ENCODE measurements at places on chromosomes 12 and 14. TPM values are rescaled to one million over a fixed set of nuclear protein-coding genes. Genes with fewer than 3 reads are reported as not detected.

DNA sequence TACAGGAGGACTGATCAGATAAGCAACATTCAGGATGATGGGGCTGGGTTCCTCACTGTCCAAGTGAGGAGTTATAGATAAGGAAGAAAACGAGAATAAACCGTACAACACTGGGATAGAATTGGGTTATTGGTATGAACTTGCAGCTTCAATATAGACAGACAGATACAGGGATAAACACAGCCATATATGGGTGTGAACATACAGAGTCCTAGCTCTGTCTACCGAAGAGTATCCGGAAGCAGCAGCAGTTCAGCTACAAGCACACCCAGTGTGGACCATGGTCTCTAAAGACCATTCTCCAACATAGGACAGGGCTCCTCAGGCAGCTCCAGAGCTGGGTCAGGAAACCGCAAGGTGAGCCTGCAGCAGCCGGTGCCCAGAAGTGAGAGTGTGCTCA, 40.8 kb downstream of the CDC42BPB start:
- DNase-seq: no peak

GRCh38 chr12:2826721-2827515, 7.9 kb downstream of the NRIP2 start:
- DNase-seq: no peak

- no peak for DNase-seq
Observed at GRCh38 chr14:77158882-77159255, 17.3 kb upstream of the ZDHHC22 start.

GRCh38 chr12:102376181-102376747, 104.1 kb downstream of the IGF1 start:
- no peak for DNase-seq

- DNase-seq: no peak
Observed at GRCh38 chr12:72074065-72074464, 135.4 kb downstream of the TPH2 start.

DNA sequence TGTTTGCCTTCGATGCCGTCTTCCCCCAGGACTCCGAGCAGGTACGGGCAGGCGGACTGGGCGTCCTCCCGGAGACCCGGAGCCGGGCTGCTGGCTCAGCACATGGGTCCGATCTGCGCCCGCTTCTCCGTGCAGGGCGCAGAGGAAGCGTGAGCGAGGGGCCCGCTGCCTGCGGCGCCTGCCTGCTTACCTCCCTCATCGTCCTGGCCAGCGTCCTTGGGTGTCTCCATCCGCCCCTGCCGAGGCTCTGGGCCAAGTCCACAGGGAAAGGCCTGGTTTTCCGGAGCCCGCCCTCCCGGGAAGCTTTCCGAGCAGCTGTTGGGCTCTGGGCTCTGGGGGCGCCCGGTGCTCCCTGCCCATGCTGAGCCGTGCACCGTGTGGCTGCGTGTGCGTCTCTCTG, 33.5 kb downstream of the KIF26A start:
- no peak for DNase-seq

DNA sequence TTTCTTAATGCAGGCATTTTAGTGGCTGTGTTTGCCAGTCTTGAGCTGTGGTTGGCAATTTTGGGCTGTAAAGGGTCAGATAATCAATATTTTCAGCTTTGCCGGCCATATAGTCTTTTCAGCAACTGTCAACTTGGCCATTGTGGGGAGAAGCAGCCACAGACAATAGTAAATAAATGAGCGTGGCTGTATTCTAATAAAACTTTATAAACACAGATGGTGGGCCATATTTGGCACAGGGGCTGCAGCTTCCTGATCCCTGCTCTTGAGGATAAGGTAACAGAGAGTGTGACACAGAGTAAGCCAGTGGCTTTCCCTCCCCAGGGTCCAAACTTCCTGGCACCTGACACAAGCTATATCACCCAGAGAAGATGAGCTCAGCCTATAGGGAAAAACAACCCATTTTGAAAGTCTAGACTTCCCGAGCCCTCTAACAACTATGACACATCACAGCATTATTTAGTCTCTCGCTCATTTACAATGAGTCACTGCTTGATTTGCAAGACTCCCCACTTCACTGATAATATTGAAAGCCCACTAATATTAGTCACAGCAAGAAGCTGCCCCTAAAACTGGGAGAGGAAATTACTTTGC, 163.1 kb upstream of the TMPO start:
- DNase-seq: no peak

DNA sequence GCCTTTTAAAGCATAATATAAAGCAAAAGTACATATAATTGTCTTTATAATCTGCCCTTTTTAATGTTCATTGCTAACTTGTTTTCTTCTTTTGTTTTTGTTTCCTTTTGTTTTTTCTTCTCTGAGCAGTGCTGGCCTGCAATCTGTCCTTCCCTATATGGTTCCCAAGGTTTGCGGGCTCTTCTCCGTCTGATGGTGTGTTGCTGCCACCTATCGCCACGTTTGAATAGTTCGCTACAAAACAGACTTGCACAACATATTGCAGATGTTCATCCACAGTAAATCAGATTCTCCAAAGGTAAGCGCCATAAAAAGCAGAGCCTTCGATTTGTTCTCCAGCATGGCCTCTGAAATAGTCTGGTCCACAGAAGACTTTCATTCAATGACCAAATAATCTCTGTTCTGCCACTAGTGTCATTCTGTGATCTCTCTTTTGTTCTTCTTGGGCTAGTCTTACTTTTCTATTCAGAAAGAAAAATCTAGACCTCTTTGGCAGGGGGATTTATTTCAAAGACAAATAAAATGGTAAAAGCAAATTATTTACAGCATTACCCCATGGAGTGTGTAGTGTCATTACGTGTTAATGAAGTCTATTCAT, 33.5 kb downstream of the C12orf50 start:
- DNase-seq: no peak

DNA sequence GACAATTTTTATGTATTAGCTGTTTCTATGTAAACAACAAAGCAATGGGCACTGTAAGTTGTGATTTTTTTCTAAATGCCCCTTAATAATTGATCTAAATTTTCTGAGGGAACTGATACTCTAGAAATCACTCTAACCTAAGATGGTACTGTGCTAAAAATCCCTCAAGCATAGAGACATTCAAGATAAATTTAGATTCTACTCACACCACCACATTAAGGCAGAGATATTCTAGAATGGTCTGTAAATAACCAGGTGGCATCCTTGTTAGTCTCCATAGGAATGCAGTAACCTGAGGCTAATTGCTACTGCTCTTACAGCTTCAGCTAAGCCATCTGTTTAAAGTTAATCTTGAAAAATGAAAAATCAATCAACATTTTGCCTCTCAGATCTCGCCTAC, 87.3 kb downstream of the SLC41A2 start:
- no peak for DNase-seq

DNA sequence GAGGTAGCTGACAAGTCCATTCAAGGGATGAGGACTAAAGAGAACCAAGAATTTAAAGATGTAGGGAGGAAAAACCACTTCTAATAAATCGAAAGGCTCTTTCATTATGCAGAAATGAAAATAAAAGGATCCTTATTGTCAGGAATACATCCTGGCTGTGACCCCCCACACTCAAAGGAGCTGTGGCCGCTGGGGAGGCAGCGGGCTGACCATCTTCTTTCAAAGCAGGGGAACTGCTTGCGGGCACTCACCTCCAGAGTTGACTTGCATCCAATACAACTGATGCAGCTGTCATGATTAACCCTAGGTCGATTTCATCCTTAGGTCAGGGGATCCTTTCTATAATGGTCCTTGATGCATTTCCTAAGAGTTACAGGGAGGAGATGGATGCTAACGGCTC, 35.3 kb downstream of the TRAFD1 start:
- no peak for DNase-seq

- DNase-seq: no peak
Observed at GRCh38 chr12:68225576-68226476, at the start of gene IL26. IL26 (minus strand) TSS chr12:68225810; CDS start chr12:68225756, 54 bp downstream.

DNA sequence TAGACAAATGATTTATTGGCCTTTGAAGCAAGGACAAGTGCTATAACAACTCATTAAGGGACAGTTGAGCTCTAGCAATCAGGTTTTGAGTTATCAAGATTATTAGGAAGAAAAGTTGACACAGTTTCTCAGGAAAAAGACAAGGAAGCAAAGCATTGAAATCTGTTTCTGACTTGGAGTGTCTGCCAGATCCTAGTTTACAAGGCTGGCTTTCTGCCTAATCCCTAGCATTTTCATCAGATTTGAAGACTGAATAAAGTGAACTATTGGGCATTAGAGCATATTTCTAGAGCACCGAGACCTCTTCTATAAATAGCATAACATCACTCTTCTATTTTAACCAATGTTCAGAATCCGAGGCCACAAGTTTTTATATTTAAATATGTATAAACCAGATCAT, 7.0 kb downstream of the SYT1 start:
- no peak for DNase-seq

DNA sequence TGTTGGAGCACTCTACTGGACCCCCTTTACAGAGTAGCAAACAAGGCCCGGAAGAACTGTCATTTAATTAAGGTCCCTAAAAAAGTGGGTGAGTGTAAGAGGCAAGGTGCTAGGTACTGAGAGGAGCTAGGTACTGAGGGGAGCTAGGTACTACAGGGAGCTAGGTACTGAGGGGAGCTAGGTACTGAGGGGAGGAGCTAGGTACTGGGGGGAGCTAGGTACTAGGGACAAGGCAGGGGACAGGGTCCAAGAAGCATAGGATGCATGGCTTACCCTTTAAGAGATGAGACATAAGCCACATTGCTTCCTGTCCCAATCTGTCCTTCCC, 4.9 kb downstream of the KRT5 start:
- no peak for DNase-seq

GRCh38 chr14:77782202-77782601, 17.7 kb upstream of the ADCK1 start:
- DNase-seq: no peak

GRCh38 chr12:57213763-57214397, 2.7 kb upstream of the NXPH4 start:
- no peak for DNase-seq

DNA sequence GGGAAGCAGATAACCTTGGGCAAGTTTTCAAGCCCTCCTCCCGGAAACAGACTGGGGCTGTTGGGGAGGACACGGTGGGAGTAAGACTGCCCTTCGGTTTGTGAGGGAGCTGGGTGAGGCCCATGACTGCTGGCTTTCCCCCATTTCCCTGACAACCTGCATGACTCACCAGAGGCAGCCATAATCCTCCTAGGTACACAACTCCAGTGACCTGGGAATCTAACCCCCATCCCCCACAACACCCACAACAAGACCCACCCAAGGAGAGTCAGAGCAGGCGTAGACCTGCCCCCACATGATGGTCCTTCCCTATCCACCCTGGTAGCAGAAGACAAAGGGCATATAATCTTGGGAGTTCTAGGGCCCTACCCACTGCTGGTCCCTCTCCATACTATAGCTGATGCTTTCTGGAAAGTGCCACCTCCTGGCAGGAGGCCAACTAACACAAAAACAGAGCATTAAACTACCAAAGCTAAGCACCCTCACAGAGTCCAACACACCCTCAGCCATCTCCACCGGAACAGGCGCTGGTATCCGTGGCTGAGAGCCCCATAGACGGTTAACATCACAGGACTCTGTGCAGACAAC, 14.8 kb downstream of the DDX24 start:
- no peak for DNase-seq

- DNase-seq: no peak
Observed at GRCh38 chr14:104442107-104442551, 137.4 kb upstream of the C14orf180 start.

DNA sequence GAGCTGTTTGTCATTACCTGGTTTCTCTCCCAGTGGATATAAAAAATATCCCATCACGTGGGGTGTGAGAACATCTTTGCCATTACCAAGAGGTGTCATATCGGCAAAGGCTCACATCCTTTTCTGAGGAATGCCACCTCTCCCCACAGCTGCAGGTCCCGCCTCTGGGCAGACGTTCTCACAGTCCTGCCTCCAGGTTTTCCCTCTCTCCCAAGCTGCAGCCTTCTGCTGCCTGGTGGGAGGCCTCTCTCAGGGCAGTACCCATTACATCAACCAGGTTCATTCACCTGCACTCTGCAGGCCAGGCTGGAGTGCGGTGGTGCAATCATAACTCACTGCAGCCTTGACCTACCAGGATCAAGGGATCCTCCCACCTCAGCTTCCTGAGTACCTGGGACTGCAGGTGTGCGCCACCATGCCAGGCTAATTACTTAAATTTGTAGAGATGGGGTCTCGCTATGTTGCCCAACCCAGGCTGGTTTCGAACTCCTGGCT, 15.0 kb upstream of the TMEM119 start:
- no peak for DNase-seq

GRCh38 chr12:50200552-50201273, 33.5 kb upstream of the CERS5 start:
- DNase-seq: no peak

DNA sequence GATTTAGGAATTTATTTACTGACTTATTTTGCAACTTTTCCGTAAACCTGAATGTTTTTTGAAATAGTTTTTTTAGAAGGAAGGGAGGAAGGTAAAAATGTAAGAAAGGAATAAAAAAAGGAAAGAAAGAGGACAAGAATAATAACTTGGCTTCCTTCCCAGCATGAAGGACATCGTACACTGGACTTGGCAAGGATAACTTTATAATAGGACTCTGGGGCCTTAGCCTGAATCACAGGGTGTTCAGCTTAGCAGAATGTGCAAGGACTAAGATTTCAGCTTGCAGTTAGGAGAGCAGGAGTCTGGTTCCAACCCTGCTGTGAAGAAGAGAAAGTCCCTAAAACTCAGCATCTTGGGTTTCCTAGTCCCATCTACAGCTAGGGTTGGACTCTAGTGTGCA, 1053.3 kb downstream of the VRK1 start:
- no peak for DNase-seq

DNA sequence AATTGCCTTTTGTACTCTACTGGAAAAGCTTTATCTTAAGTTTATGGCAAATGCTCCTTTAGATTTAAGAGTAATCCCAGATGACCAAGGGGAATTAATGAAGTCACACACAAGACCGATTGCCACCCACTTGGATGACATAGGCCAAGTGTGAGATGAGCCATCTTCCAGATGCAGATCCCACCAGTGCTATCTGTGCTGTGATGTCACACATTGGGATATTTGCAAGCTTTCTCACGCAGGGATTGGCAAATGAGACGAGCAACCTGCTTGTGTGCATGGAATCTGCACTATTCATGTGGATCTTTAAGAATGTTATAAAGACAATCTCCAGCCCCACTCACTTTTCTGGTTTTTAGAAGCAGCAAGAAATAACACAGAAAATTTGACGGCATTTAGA, 602.1 kb upstream of the TMEM132C start:
- DNase-seq: no peak

GRCh38 chr12:18415227-18415626, 153.9 kb downstream of the PIK3C2G start:
- no peak for DNase-seq

GRCh38 chr14:74204491-74204890, 34.8 kb upstream of the VSX2 start:
- DNase-seq: no peak

- no peak for DNase-seq
Observed at GRCh38 chr14:90049390-90049789, 12.4 kb upstream of the KCNK13 start.

The AMHR2 gene
- not detected for total RNA-seq

The LGALS3 gene
- 234 TPM for total RNA-seq

The A2M gene
- 43.9 TPM for total RNA-seq

The RNASE3 gene
- total RNA-seq: not detected

The SLC22A17 gene
- 0.88 TPM for total RNA-seq

The AQP2 gene
- not detected for total RNA-seq

The PTHLH gene
- 6.1 TPM for total RNA-seq

The FBLN5 gene
- total RNA-seq: 4.0 TPM

The KRT85 gene
- not detected for total RNA-seq

The DHRS2 gene
- total RNA-seq: not detected

The EFCAB11 gene
- 5.4 TPM for total RNA-seq

The LRCOL1 gene
- total RNA-seq: 1.5 TPM

The GLI1 gene
- not detected for total RNA-seq

The PPP2R3C gene
- total RNA-seq: 15.4 TPM

The HCAR1 gene
- total RNA-seq: not detected

All from esophagus squamous epithelium (tissue), 5 donors.